Cerebellar nuclear complex (tissue), 1 donor: ENCODE measurements at places on chromosomes 1 and 21.

GRCh38 chr1:205041998-205042910 lies 758 bp upstream of the CNTN2 start:
- DNase-seq = peak; percentile 31

DNA sequence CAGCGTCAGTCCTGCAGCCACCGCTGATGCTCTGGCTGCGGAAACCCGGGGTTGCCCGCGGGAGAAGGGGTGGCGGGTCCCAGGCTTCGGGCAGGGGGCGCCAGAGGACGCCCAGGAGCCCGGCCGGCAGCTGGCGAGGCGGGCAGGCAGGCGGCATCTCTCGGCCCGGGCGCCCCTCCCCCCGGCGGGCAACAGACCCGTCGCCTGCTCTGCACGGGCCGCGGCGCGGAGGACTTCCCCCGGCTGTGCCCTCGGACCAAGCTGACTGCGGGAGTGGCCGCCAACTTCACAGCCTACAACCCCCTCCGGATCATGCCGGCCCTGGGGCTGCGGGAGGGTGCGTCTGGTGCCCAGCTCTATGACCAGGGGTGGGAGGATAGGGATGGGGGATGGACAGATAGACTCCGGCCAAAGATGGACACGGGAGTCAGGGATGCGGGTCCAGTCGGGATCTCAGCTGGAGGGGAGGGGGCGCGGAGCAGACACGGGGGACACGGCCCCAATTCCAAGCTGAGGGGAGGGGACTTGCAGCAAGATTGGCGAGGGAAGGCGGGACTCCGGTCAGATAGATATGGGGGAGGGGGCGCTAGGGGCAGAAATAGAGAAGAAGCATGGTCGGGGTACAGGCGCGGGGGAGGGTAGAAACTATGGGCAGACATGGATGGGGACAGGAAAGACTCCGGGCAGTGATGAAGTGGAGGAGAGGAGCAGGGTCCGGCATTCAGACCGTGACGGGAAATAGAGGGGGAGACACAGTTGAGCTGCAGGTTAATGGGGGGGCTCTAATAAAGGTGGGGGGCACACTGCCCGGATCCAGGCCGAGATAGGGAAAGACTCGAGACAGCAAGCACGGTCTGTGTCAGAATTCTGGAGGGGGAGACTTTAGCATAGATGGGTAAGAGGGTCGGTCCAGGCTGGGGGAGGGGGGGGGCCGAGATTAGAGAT lies 1.1 kb downstream of the ADGRB2 start:
- DNase-seq = no peak

DNA sequence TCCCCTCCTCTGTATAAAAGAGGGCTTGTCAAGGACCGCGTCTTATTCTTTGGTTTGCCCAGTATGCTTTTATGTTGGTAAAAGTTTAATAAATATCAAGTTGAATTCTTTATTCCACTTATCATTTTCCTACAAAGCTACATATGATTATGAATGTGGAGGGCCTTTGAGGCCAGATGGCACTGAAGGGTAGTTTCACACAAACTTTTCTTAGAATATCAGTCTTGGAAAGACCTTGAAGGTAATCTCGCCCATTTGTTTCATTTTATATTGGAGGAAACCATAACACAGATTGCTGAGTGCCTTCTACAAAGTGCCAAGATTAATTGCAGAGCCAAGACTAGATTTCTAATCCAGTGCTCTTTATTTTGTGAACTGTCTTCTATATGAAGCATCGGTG lies 5.8 kb upstream of the FUBP1 start:
- no peak for DNase-seq

GRCh38 chr1:48069662-48070395 lies 72.6 kb upstream of the TRABD2B start:
- DNase-seq = no peak
